ENCODE measurements at places on chromosomes 12 and 14. TPM values are rescaled to one million over a fixed set of nuclear protein-coding genes. Genes with fewer than 3 reads are reported as not detected.

Gene SLC39A5
- total RNA-seq = 0.56 TPM

Gene CMA1
- not detected for total RNA-seq

Gene CD69
- 12.4 TPM for total RNA-seq

Gene GUCY2C
- 0.08 TPM for total RNA-seq

Measured in GM12878 (cell line).